ENCODE measurements at places on chromosomes 5 and 9.

DNA sequence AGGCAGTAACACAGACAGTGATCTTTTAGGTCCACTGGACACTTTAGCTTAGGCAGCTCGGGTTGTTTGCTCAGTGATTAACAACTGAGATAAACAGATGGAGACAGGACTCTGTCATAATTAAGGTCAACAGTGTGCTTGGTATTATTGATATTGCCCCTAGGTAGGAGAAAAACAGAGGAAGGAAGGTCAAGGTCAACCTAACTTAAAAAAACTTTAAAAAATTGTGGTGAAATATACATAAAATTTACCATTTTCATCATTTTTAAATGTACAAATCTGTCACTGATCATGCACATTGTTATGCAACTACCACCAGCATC is 2.1 kb upstream of the HSPA4 start:
- no peak for DNase-seq

GRCh38 chr9:83208065-83208850 is 145.3 kb upstream of the RASEF start:
- DNase-seq, result no peak

DNA sequence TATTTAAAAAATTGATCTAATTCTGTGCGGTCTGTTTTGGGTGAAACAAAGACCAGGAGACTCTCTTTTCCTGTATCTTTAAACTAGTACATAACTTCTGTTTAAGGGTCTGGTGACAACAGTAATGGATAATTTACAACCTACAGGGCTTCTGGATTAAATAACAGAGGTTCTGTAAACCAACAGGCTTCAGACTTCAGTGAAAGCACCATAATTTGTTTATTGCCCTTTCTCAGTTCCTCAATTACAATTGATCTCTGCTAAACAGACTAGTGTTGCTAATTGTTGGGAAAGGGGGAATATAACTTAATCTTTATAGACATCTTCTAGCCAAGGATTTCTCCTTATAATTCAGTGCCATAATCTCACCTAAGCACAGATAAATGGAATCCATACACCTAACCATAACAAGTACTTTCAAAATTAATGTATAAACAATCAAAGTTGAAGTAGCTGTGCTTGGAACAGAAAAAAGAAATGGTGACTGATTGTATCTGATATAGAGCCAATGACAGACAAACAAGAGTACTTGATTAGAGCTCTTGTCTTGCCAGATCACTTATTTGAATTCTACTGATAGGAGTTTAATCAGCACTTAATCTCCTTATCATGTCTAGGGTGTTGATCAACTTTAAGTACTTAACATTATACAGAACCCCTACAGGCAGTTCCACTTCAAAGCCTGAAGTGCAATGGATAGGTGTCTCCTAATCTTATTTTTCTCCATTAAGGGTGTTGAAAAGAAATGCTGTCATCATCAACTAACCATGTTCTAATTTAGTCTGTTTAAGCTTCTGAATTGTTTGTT is 536.0 kb downstream of the NR2F1-AS1 start:
- no peak for DNase-seq

- no peak for DNase-seq
Observed at GRCh38 chr9:90838581-90839154, 37.0 kb downstream of the SYK start.

DNA sequence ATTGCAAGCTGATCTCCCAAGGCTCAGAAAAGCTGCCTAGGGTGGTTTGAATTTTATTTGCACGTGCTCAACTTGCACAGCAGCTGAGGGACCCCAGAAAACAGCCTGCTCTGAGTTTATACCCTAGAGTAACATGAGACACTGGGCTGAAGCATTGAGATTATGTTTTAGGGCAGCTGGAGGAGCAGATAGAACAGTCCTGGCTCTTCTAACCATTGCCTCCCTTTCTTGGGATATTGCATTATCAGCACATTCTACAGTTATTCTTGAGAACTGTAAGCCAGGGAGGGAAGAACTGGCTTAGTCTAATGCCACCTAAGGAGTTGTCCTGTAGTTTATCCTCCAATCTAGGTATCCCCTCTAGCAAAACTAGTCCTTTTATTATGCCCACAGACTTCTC is 10.3 kb downstream of the SMC2 start:
- no peak for DNase-seq

DNA sequence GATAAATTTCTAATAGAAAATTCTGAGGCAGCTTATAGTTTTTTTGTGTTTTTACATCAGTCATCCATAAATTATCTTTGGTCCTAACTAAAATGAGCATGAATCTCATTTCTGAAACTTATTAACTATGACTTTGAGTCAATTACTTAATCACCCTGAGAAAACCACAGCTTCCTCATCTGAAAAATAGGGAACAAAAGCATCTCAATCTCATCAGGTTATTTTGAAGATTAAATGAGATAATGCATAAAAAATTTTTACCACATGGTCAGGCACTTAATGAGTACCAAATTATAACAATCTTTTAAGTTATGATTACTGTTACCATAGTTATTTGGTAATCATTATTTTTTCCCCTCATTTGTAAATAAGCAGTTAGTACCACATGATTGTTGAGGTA is 279.1 kb downstream of the MAST4 start:
- no peak for DNase-seq

- DNase-seq, result no peak
Observed at GRCh38 chr5:850511-851006, at the start of gene ZDHHC11. Gene ZDHHC11 (minus strand): TSS chr5:850986. CDS start chr5:850602, 384 bp downstream.

GRCh38 chr5:71778678-71779276 is 59.7 kb downstream of the CARTPT start:
- no peak for DNase-seq

DNA sequence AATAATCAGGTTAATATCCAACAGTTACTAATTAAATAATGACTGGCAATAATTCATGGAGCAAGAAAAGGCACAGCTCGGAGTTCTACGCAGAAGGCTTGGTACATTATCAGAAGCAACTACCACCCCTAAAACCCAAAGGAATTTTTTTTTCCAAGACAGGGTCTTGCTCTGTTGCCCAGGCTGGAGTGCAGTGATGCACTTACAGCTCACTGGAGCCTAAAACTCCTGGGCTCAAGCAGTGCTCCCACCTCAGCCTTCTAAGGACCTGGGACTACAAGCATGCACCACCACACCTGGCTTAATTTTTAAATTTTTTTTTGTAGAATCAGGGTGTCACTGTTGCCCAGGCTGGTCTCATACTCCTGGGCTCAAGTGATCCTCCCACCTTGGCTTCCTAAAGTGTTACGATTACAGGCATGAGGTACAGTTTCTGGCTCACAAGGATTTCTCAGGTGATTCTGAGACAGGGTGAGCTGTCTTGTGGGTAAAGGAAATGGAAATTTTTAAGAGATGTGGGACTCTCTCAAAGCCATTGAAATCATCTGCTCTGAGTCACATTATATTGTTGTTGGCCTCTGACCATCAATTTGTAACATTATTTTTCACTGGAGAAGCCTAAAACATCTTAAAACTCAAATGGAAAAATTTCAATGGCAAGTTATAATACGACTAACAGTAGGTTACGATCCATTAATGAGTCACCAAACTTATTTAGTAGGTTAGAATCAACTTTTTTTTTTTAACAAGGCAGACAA is 19.7 kb upstream of the HSDL2 start:
- no peak for DNase-seq

GRCh38 chr5:322942-323879 is 1.7 kb downstream of the AHRR start:
- DNase-seq, result no peak

DNA sequence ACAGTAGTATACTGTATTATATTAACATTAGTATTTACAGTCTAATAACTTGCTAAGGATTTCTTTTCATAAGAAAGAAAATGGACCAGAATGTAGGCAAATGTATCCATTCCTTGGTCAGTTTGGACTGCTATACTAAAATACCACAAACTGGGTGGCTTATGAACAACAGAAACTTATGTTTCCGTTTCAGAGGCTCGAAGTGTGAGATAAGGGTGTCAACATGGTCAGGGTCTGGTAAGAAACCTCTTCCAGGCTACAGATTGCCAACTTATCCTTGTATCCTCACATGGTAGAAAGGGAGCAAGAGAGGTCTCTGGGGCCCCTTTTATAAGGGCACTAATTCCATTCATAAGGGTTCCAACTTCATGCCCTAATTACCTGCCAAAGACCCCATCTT is 9.2 kb upstream of the ESM1 start:
- DNase-seq, result no peak

DNA sequence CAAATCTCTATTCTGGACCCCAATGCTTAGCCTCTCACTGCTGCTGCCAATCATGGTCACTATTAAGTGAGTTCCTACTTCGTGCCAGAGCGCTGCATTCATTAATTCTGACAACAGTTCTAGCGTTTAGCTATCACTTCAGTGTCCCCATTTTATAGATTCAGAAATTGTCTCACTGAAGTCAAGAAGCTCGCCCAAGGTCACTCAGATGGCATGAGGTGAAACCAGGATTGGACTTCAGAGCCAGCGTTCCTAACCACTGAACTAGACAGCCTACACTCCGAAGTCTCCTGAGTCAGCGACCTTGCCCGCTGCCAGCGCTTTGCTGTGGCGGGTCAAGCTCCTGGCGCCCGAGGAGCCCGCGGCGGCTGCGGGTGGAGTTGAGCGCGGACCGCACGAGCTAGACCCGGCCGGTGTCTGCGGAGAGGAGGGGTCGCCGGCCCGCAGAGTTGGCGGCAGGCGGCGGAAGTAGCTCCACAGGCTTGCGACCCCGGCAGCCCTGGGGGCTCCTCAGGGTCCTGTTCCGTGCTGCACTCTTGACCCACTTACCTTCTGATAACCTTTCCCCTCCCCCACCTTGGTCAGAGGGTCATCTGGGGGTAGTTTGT is 2.1 kb upstream of the GABRB2 start:
- no peak for DNase-seq

GRCh38 chr9:6632516-6633183 is 12.9 kb downstream of the GLDC start:
- no peak for DNase-seq

GRCh38 chr9:73210886-73211666 is 59.4 kb downstream of the ANXA1 start:
- DNase-seq, result no peak

DNA sequence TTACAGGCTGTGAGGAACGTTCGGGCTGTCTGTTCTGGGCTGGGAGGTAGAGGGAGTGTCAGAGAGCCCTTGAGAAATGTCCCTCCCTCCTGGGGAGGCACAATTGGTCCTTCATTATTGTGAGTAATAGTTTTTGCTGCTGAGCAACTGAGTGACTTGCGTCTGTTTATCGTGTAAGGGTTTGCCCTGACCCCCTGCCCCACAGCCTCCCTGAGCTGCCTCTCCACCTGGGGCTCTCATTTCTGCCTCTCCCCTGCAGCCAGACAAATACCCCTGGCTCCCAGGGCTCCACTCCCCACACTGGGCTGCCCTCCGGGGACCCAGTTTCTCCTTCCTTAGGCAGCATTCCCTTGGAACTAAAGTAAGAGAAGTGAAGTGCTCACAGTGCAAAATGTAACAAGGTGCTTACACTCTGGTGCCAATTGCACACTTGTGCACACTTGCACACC is 174.9 kb upstream of the MVB12B start:
- no peak for DNase-seq

- no peak for DNase-seq
Observed at GRCh38 chr5:68762201-68762600, 331.6 kb upstream of the SLC30A5 start.

DNA sequence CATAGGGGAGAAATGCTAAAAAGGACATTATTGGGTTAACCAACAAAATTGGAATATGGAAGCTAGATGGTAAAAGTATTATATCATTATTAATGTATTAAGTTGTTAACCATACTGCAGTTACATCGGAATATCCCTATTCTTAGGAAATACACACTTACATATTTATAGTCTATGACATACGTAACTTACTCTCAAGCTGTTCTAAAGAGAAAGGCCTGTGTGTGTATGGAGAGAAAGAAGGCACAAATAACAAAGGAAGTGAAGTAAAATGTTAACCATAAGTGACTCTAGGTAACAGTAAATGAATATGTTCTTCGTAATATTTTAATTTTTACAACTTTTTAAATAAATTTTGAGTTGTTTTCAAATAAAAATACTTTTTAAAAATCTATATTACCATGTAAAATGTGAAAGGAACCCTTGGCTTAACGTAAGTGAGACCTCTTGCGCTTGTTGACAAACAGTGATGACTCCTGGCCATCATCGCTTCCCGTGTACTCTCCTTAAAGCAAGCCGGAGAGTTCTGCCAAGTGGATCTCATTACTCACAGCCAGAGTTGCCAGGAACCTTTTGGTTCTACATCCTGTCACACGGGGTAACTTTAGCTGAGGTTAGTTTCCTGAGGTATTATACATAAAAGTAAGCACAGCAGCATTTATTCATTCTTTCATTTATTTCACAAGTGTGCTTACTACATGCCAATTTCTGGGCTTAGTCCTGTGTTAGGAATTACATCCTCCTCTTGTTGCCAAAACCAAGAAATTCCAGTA is 165.4 kb downstream of the EPB41L4A start:
- no peak for DNase-seq

DNA sequence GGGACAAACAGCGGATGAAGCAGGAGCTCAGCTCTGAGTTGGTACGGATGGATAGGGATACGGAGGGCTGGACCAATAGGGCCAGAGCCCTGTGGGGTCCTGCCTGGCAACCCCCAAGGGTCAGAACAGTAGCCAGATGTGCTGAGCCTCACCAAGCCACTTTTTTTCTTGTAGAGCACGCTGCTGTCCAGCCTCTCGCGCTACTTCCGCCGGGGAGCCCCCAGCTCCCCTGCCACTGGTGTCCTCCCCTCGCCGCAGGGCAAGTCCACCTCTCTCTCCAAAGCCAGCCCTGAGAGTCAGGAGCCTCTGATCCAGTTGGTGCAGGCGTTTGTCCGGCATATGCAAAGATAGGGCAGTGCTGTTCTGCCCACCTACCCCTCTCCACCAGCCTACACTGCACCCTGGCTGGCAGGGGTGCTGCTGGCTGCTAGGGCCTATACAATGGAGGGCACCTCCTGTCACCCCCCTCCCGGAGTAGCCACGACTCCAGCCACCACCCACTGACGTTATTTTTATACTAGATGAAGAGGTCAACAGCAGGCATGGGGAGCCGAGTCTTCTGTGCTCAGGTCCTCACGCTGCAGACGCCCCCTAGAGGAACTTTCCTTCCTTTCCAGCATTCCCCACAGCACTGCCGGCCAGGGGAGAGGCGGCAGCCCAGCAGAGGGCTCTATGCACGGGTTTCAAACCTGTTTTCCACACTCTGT is 21.6 kb downstream of the SH3GLB2 start:
- peak; percentile 64 for DNase-seq

GRCh38 chr9:121333950-121334773 is 35.9 kb downstream of the STOM start:
- no peak for DNase-seq

DNA sequence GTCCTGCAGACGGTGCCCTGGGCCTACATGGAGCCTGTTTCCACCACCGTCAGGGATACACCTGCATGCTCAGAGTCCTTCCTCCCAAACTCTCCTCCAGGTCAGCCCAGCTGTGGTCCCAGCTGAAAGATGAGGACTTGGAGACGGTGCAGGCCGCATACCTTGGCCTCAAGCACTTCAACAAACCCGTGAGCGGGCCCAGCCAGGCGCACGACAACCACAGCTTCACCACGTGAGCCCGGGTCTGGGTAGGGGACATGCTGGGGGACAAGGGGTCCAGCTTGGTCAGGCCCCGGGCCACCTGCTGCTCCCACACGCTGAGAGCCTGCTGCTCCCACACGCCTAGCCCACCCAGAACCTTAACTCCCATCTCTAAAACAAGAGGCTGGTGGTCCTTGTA is 16.6 kb upstream of the CARD19 start:
- DNase-seq, result no peak

Data from stimulated activated effector memory CD8-positive, alpha-beta T cell treated with anti-CD3 and anti-CD28 coated beads, Interleukin-12 subunit alpha, Interleukin-12 subunit beta, amount 100 ng/mL, for 72 hours (primary cell).